ENCODE measurements at places on chromosomes 13 and 19.

GRCh38 chr19:38400361-38400760 lies 2.5 kb upstream of the FAM98C start:
- no peak for DNase-seq

- DNase-seq, result no peak
These were observed 70.1 kb downstream of the ITGBL1 start for GRCh38 chr13:101522607-101523006.

DNA sequence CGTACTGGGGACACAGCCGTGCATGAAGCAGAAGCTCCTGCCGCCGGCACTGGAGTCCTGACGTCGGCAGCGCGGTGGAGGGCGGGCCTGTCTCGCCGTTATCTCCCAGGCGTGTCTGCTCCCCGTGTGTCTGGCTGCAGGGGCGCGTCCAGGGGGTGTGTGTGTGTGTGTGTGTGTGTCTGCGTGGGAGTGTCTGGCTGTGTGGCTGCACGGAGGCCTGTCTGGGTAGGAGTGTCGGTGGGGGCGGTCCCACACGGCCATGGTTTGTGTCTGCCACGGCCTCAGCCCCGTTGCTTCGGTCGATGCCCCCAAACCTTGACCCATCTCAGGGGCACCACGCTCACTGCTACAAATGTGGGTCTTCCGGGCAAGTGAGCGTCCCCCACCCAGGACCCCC lies 18.3 kb downstream of the ARID3A start:
- DNase-seq, result no peak

DNA sequence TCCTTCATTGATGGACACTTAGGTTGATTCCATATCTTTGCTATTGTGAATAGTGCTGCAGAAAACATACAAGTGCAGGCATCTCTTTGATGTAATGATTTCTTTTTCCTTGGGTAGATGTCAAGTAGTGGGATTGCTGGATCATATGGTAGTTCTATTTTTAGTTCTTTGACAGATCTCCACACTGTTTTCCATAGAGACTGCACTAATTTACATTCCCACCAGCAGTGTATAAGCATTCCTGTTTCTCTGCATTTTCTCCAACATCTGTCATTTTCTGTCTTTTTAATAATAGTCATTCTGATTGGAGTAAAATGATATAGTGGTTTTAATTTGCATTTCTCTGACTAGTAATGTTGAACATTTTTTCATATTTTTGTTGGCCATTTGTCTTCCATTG lies 116.7 kb downstream of the LMO7 start:
- DNase-seq, result no peak

GRCh38 chr13:64239372-64239771 lies 2823.7 kb upstream of the PCDH20 start:
- no peak for DNase-seq

DNA sequence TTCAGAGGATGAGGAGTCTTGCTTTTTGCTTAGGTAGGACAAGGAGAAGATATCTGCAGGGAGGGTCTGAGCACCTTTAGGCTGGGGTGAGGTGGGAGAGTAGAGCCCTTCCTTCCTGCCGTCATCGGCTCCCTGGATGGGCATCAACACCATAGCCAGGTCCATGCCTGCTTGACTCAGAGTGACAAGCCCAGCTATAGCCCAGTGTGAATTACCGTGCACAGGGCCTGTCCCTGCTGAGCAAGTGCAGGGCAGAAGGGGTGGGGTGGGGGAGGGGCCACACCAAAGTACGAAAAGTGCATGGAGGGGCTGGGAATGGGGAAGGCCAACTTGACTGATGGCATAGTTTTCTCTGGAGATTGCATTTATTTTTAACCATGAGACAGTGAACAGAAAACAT lies 30.3 kb upstream of the RNF113B start:
- no peak for DNase-seq

- DNase-seq, result no peak
These were observed 898.7 kb downstream of the UQCRFS1 start for GRCh38 chr19:28314287-28314686.

GRCh38 chr13:94394723-94395122 lies 84.8 kb downstream of the DCT start:
- DNase-seq, result no peak

- DNase-seq, result no peak
These were observed 5.0 kb downstream of the TLE5 start for GRCh38 chr19:3057275-3057714.

DNA sequence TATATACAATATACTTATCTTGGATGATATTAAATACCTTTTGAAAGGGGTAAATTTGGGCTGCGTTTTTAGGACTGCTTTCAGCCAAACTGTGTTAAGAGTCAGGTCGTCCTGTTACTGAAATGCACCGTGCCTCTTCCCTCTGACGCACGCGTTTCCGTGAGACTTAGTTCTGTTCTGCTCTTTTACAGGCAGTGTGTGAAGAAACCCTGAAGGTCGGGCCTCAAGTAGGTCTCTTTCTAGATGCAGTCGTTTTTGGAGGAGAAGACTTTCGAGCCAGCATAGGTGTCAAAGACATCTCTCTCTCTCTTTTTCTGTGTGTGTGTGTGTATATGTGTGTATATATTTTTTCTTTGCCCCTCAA lies 107.0 kb downstream of the ZIC5 start:
- no peak for DNase-seq

- DNase-seq, result no peak
These were observed 612.7 kb downstream of the SLITRK6 start for GRCh38 chr13:85186356-85187045.

GRCh38 chr13:74270018-74270417 lies 135.8 kb upstream of the KLF12 start:
- DNase-seq, result no peak

- DNase-seq, result no peak
These were observed 1.6 kb upstream of the MLNR start for GRCh38 chr13:49218493-49219051.

- no peak for DNase-seq
These were observed 5.8 kb downstream of the CPAMD8 start for GRCh38 chr19:17020823-17021222.

GRCh38 chr13:39603424-39603947 lies 493 bp upstream of the LHFPL6 start:
- DNase-seq, result no peak

- DNase-seq, result no peak
These were observed 5.6 kb upstream of the ARRDC2 start for GRCh38 chr19:18002347-18002850.

DNA sequence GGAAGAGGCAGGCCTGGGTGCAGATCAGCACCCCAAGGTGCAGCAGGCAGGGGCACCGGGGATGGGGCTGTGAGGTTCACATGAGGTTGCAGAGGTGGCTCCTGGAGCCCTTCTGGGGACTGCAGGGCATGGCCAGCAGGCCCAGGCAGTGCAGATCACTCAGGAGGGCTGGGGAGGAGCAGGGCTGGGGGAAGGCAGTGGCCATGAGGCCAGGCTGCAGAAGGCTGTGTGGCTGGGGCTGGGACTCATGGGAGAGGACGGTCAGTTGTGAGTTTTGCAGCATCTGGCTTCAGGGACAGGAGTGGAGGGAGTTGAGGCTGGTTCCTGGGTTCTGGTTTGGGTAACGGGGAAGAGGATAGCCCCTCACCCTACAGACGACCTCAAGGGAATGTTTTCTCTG lies 7.3 kb downstream of the WDR88 start:
- no peak for DNase-seq

DNA sequence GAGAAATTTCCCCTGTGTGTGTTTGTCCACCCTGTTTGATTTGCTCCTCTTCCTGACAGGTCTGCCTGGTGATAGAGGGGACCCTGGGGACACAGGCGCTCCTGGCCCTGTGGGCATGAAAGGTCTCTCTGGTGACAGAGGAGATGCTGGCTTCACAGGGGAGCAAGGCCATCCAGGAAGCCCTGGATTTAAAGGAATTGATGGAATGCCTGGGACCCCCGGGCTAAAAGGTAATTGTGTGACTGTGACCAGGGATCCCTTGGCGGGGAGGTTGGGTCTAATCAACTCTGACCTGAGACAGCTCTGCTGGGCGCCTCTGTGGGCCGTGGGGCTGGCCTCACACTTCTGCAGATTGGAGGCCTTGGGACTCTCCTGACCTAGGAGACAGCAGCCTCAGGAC lies 81.4 kb downstream of the RAB20 start:
- DNase-seq, result no peak

DNA sequence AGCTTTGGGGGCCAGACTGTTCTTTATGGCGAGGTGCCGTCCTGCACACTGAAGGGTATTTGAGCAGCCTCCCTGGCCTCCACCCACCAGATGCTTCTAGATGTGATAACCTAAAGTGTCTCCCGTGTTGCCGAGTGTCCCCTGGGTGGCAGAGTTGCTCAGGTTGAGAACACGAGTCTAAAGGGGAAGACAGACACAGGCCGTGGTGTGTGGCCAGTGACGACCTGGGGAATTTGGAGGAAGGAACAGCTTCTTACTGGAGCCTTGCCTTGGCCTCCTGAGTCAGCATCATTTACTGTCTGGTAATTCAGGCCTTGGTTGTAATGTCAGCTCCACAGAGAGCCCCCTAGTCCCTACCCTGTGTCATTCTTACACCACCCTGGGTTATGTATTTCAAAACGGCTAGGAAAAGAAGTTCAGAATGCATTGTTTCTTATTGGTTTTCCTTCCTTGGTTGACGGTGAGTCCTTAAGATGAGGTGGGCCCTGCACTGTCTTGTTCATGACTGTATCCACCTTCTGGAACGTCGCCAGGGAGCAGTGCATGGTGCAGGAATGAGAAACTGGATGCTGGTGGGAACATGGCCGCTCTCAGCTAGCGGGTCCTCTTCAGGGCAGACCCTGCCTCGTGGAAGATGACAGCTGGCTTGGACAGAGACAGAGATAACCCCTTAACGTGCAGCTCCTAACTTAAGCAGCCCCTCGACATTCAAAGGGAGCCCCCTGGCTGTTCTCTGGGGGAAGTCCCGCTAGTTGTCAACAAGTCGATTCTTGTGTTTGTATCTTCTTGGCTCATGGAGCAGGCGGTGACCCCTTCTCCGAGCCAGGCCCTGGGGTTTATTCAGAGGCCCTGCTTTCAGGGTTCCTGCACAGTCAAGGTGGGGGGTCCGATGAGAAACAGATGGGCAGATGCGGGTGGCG lies 7.2 kb downstream of the SIN3B start:
- no peak for DNase-seq

DNA sequence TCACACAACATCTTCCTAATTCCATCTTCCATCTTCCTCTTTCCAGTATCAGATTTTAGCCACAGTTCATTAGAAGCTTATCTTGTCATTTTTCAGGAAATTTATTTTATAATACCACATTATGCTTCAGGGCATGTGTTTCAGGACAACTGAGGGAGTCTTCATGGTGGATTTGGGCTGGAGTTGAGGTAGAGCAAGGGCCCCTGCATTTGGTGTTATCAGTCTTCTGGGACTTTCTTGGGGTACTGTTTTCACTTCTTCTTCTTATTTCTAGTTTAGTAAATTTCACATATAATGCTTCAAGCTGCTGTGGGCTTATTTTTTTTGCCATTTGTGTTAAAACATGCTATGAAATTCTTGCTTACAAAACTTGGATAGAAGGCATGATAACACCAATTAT lies 188.7 kb downstream of the LHFPL6 start:
- DNase-seq, result no peak

GRCh38 chr13:99908140-99908803 lies 63.3 kb downstream of the ZIC5 start:
- no peak for DNase-seq

DNA sequence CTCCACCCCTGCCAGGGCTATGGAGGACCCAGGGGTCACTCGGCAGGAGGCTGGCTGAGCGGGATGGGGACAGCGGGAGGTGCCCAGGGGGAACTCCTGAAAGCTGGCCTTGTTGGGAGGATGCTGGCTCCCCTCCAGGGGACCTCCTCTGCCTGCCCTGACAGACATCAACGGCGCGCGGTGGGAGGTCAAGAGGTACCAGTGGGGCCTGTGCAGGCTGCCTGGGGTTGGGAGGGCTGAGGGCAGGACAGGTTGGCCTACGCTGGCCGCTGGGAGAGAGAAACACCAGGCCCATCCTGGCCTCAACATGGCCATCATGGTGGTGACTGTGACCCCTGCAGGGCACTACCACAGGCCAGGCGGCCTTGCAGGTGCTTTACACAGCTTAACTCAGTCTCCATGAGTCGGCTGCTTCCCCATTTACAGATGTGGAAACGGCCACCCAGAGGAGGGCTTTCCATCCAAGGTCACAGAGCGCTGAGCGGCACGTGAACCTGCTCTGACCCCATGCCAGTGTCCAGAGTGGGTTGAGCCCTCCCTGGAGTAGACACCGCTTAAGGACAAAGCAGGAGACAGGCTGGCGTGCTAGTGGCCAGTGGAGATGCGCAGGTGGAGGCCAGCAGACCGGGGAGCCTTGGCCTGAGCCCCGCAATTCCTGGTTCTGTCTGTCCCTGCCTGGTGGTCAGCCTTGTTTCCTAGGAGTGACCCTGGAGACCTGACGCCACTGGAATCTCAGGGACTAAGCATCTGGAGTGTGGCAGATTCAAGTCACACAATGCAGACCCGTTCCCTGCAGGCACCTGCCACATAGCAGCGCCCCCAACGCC lies 27.6 kb downstream of the CEBPG start:
- DNase-seq, result no peak

DNA sequence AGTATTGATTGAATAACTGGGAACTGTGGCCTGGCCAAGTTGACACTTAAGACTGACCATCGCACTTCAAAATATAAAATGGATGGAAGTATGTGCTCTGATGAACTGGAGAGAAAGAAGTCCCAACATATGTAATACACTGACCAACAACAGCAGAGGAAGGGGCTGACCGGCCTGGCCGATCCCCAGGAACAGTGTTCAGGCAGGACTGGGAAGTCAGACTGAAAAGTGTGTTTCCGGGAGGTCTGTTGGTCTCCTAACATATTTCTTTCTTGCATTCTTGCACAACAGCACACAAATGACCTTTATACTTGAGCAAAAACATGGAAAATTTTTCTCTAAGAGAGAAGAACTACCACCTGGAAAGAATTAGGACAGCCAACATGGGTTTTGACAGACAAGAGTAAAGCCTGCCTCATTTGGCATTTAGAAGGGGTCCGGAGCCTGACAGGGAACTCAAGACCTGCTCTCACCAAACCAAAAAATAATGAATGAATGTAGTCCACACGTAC lies 297.8 kb downstream of the OXGR1 start:
- DNase-seq, result no peak

- DNase-seq, result no peak
These were observed 1.1 kb upstream of the ACP5 start for GRCh38 chr19:11578258-11579142.

GRCh38 chr13:105089858-105090643 lies 1445.4 kb downstream of the EFNB2 start:
- DNase-seq, result no peak

- no peak for DNase-seq
These were observed 175.4 kb downstream of the KLF12 start for GRCh38 chr13:73958657-73959397.

DNA sequence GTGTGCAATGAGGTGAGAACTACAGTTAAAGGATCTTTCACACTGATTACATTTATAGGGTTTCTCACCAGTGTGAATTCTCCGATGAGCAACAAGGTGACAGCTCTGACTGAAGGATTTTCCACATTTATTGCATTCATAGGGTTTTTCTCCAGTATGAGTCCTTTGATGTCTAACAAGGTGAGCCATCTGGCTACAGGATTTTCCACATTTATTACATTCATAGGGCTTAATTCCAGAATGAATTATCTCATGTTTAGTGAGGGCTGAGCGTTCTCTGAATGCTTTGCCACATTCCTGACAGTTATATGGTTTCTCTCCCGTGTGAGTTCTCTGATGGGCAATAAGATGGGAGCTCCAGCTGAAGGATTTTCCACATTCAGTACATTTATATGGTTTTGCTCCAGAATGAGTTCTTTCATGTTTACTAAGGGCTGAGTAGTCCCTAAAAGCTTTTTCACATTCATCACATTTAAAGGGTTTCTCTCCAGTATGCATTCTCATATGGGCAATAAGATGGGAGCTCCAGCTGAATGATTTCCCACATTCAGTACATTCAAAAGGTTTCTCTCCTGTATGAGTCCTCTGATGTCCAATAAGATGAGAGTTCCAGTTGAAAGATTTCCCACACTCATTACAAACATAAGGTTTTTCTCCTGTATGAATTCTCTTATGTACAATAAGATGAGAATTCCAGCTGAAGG lies 4.4 kb upstream of the C19orf18 start:
- no peak for DNase-seq
